ENCODE measurements at places on chromosomes 13 and 19.

DNA sequence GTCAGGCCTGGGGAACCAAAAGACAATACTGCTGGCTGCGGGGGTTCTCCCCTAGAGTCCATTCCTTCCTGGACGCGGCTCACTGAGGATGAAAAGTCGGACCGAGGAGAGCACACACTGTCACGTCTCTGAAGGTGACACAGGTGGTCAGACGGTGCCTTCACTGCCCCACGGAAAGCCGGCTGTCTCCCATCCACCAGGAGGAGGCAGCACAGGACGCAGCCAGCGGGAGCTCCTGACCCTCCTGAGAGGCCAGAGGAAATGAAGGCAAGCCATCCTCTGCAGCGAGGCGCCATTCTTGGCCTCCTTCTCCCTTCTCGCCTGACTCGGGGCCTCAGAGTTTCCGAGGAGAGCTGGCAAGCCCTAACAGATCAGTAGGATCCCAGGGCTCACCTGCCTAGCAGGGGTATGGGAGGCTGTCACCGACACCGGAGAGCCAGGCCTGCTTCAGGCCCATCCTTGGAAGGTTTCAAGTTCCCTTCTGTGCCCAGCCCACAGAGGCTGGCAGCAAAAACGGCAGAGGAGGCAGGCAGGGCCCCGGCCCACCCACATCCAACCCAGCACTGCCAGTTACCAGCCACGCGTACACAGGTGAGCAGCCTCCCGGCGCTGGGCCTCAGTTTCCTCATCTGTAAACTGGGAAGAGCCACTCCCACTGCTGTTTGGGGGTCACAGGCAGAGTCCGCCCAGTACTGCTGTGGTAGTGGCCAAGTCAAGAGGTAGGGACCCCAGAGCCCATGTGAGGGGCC lies 4.5 kb downstream of the REXO1 start:
- no peak for DNase-seq

DNA sequence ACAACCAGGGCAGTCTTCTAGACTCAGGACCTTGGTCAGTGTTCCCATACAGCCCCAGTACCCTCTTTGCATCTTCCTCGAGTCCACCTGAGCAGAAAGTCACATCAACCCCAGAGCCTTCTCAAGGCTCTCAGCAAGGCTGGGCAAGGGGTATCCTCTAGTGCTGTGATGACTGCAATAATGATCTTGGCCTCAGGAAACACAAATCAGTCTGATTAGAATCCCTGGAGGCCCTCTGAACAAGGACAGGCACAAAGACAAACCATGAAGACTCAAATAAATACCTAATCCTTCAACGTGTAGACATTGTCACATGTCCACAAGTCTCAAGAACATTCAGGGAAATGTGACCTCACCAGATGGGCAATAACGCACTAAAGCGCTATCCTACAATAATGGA lies 468.2 kb downstream of the TBC1D4 start:
- no peak for DNase-seq

DNA sequence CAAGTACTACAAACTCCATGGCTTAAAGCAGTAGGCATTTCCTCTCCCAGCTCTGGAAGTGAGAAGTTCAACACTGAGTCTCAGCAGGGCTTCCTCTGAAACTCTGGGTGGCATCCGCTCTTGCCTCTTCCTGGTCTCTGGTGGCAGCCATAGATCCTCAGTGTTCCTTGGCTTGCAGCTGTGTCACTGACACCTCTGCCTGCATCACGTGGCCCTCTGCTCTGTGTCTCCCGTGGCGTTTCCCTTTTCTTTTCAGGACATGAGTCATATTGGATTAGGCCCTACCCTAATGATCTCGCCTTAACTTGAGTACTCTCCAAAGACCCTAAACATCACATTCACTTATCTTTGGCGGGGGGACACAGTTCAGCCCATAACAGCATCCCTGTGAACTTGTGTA lies 466.7 kb downstream of the MYO16 start:
- no peak for DNase-seq

GRCh38 chr19:28428663-28429348 lies 784.1 kb downstream of the UQCRFS1 start:
- no peak for DNase-seq

DNA sequence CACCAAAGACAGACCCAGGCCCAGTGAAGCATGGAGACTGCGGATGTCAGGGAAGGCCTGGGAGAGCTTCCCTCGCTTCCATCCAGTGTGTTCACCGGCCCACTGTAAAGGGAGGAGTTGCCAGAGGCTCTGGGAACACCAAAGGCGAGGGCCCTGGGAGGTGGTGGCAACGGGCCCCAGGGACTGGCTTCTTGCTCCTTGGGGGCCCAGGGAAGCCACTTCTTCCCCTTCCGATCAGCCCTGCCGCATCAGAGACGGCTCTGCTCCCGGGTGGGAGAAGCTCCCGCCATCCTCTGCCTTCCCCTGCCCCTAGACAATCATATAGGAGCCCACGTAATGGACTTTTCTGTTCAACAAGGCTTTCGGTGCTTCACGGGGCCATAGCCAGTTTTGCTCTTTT lies 83.4 kb upstream of the GPR183 start:
- no peak for DNase-seq

GRCh38 chr13:111280681-111281585 lies 39.5 kb upstream of the TEX29 start:
- no peak for DNase-seq

DNA sequence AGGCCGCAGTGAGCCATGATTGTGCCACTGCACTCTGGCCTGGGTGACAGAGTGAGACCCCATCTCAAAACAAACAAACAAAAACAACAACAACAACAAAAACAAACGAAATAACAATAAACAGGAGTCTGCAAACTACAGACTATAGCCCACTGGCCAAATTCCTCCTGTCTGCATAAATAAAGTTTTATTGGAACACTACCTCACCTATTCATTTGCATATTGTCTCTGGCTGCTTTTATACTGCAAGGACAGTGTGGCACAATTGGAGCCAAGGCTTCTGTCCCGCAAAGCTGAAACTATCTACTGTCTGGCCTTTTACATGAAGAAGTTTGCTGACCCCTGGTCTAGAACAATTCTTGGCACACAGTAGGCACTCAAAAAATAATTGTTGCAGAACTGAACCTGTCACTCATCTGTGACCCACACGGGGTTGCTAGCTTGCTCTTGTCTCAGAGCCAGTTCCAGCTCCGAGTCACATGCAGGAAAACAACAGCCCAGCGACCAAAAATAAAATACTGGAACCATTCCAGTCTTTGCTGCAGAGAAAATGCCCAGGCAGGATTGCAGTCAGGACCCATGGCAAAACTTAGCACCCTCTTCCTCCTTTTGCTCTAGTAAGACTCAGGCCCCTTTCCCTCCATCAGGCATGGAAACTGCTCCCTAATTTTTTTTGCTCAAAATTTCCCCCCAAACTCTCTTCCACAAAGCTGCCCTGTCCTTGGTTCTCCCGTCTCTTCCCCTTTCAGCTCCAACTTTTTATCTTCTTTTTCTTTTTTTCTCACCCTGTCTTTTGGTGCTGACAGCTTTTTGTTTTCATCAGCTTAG lies 4.8 kb upstream of the MYH14 start:
- no peak for DNase-seq

DNA sequence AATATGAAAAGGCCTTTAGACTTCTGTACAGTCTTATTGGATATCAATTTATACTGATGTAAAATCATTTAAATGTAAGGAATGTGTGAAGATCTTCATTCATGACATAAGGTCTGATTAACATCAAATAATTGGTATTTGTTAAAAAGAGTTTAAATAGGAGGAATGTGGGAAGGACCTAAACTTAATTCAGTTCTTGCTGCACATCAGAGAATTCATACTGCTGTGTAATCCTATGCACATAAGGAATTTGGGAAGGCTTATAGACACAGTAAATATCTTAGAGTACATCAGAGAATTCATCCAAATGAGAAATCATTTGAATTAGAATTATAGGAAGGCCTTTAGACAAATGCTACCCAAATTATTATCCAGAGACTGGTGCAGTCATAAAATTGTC lies 21.7 kb downstream of the ZNF283 start:
- no peak for DNase-seq

DNA sequence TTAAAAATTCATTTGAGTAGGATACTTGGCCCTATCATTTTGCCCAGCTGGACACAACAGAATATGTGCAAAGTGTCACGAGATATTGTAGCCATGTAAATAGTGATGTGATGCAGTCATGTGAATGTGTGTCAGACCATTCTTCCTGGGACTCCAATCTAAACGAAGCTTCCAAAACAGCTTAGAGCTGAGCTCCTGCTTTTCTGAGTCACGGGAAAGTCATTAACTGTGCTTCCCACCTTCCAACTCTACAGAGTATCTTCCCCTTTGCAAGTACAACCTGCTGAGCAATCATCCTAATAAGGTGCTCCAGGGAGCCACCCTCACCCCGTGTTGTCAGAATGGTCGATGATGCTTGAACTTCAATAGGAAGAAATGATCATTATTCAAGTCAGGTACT lies 294.7 kb downstream of the MYO16 start:
- peak; percentile 35 for DNase-seq

- no peak for DNase-seq
Measured at GRCh38 chr13:19818223-19818842, 35.6 kb upstream of the PSPC1 start.

DNA sequence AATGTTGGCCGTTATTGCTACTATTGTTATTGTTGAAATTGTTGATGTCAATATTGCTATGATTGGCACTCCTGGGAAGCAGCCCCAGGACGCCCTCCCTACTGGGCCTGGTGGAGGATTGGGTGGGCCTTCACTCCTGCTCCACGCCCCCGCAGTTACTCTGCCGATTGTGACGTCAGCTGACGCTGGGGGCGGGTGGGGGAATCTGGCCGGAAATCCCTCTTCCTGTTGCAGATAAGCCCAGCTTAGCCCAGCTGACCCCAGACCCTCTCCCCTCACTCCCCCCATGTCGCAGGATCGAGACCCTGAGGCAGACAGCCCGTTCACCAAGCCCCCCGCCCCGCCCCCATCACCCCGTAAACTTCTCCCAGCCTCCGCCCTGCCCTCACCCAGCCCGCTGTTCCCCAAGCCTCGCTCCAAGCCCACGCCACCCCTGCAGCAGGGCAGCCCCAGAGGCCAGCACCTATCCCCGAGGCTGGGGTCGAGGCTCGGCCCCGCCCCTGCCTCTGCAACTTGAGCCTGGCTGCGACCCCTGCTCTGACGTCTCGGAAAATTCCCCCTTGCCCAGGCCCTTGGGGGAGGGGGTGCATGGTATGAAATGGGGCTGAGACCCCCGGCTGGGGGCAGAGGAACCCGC lies at the start of gene ETV2:
ETV2 (plus strand) TSS at position 231 of the 637 bp plus-strand sequence. CDS start 716 bp downstream, outside the sequence.
- no peak for DNase-seq

DNA sequence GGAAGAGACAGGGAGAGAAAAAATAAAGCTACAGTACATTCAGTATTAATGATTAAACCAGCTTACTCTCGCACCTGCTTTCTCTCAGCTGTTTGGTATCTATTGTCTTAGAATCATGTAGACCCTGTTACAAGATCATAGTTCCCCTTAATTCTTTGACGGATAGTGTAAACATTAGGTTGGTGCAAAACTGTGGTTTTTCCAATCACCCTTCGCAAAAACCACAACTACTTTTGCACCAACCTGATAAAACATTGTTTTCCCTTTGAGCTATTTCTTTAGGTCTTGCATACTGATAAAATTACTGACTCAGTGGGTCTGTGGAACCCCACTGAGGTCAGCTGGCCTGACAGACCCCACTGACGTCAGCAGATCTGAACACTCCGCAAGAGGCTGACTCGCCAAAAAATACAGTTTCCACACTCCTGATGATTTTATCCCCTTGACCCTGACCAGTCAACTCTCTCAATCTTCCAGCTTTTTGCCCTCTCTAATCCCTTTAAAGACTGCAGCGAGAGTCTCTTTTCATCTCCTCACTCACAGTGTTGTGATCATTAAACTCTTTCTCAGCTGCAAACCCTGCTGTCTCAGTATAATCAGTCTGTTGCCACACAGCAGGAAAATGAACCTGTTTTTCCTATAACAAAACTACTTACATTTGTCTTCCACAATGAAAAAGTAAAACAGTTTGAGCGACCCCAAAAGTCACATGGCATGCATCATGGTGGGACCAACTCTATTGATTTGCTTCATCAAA lies 123.9 kb downstream of the SLITRK6 start:
- no peak for DNase-seq

- peak; percentile 66 for DNase-seq
Measured at GRCh38 chr13:113288880-113289279, 8.2 kb upstream of the LAMP1 start.
